Right renal cortex interstitium (tissue), 3 donors: ENCODE measurements at places on chromosomes 4 and X. TPM values are rescaled to one million over a fixed set of nuclear protein-coding genes. Genes with fewer than 3 reads are reported as not detected.

The CENPVL3 gene
- 1.6 TPM for polyA plus RNA-seq

The PDE5A gene
- 43.1 TPM for polyA plus RNA-seq

The FGF13 gene
- polyA plus RNA-seq: 30.8 TPM

The GSX2 gene
- not detected for polyA plus RNA-seq

DNA sequence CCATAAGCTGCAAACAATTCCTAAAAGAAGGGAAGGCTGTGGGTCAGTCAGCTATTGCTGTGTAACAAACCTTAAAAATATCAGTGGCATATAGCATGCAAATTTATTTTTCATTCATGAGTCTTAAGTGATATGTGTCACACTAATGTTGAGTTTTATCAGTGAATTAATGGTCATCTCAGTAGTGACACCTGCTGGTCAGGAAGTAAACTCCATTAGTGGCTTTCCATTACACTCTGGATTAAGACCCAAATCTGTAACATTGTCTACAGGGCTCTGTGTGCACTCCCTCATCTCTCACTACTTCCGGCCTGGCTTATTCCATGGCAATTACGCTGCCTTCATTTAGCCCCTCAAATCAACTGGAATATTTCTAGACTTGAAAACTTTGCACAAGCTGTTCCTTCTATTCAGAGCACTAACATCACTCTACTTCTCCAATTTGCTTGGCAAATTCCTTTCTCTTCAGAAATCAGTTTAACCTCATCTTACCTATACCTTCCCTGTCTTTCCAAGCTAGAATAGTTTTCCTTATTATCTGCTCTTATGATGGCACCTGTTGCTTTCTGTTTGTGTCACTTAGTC lies 217.3 kb upstream of the TAPT1 start:
- DNase-seq: no peak

GRCh38 chr4:47122592-47123291 lies 91.4 kb downstream of the GABRB1 start:
- peak; percentile 48 for DNase-seq

DNA sequence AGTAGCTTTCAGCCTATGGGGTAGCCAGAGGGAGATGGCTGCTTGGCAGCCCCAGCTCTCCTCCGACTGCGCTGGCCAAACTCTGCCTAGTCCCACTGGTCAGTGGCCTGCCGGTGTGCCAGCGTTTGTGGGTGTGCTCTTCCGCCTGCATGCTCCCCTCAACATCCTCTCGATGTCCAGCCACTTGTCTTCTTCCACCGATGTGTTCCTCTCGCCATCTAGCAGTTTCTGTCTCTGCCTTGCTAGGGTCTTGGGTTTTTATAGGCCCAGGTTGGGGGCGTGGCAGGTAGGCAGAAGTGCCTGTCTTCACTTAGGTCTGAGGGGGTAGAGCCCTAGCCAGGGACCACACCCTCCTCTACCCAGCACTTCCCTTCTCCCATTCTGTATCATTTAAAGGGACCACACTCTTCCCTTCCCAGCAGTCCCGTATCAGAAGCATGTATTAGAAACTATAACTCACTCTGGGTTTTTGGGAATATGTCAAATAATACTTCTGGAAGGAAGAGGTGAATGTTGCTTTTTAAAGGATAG lies 124.4 kb downstream of the KDM6A start:
- DNase-seq: no peak

DNA sequence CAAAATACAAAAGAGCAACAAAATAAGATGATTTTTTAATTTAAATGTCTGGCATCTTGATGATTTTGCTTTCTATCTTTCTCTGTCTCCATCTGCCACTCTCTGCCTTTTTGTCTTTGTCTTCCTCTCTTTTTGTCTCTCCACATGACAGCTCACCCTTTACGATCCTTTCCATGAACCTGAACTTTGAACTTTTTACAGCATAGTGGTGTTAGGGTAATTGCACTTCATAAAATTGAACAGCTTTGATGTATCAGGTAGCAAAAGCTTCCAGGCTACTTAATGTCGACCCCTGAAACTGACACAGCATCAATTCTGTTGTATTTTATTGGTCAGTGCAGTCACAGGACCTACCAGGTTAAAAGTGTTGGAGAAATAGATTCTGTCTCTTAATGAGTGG lies 1517.0 kb downstream of the ADGRL3 start:
- no peak for DNase-seq

DNA sequence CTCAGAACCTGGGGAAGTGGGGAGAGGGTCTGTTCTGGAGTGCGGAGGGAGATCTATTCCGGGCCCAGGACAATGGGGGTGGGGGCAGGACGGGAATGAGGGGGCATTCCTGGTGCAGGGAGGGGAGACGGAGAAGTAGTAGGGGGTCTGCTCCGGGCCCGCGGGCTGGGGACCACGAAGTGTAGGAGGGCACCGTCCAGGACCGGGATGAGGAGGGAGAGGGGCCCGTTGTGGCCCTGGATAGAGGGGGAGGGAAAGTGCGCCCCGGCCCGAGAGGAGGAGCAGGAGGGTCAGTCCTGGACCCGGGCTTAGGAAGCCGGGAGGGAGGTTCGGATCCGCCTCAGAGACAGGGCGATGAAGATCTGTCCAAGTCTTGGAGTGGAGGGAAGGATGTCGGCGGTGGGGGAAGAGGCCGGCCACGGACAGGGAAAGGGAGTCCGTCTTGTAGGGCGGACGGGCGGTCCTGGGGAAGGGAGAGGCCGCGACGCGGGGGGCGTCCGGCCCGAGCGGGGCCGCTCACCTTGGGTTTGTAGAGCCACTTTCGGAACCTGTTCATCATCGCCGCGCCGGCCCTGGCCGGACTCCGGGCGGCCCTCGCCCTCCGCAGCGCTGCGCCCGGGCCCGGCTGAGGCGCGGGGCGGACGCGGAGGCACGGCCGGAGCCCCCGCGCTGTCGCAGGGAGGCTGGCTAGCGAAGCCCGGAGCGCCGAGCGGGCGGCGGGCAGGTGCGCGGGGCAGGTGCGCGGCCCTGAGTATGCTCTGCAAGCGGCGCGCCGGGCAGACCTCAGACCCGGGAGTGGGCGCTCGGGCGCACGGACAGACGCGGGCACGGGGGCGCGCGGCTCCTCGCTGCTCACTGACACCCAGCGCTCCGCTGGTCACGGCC lies at the start of gene ZFYVE28:
TSS of gene ZFYVE28 (minus strand) at position 881 of the 885 bp plus-strand sequence. CDS start at position 559, 322 bp downstream.
- no peak for DNase-seq

DNA sequence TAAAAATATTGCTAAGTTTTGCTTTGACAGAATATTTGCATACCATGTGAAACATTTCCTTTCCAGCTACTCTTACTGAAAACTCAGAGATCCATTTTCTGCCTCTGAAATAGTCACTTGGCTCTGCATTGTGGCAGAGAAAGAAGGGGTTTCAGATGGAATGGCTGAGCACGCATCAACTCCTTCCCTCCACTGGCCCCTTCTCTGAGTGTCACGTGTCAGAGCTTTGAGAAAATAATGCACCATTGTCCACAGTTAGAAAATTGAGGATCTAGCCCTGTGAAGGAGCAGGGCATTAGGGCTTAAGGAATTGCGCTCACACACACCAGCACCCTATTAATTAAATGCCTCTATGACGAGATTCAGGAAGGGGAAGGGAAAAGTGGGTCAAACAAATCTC lies 78.8 kb upstream of the FAT4 start:
- DNase-seq: no peak

DNA sequence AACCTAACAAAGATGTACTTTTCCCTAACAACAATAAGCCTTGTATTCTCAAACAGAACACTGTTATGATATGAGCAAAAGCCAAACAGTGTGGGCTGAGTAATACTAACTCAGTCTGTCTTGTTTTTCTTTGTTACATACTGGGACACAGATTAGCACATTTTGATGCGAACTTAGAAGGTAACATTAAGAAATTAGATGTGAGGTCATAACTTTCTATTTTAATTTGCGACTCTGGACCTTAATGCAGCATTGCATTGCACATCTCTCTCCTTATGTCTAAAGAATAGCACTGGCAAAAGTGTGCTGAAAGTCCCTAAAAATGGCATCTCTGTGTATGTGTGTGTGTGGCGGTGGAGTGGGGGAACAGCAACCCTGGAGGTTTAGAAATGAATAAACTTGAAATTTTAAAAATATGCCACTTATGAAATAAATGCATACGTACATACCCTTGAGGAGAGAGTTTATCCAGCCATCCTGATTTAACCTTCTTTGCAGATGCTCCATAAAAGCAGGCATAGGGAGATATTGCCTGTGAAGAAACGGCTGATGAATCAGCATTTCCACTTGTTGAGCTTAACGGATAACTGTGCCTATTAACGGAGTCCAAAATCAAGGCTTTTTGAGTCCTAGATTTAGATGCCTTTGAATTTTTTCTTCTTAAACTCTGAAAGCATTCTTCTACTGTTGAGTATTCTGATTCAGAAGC lies 34.2 kb downstream of the ARAP2 start:
- DNase-seq: no peak
